ENCODE measurements at places on chromosomes 2 and 18.
A peak's percentile ranks its signal among the peaks of the same experiment; 100 is the strongest.

- DNase-seq = no peak
Observed at GRCh38 chr18:63247506-63247905, 72.1 kb downstream of the BCL2 start.

DNA sequence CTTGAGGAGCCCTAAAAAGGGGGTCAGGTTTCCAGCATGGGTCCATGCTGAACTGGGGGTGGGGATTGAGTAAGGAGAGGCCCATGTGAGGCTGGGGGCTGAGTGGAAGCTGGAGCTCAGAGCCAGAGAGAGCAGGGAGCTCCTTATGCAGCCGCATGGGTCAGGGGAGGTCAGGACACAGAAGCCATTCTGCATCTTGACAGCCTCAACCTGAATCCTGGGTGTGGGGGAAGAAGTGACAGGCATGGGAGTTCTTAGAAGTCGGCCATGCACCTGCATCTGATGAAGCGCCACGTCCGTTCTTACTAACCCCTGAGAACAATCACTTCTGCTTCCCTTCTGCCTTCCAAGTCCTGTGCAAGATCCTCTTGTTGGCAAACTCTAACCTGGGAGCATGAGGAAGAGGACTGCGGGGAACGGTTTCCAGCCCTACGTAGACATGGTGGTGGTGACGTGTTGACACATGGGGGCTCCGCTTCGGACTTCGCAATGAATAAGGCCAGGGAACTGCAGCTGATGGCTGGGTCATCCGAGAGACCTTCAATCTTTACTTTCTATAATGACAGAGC lies 22.3 kb downstream of the GNLY start:
- no peak for DNase-seq

- DNase-seq = peak; percentile 22
Observed at GRCh38 chr2:74845217-74845751, 11.4 kb downstream of the HK2 start.

DNA sequence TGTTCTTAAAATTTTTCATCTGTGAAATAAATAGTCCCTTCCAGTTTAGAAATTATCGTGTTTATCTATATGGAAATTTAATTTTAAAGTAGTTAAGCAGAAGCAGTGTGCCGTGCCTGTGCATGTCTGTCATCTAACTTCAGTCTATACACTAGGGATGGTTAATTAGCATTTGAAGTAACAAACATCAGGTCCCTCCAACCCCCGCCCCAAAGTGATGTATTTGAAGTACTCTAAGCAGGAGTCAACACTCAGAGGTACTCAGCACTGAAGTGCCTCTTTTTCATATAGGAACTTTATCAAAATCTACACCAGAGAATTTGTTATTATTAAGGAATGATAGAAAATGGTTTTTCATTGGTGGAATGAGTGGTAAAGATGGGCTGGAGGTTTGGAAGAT lies 33.0 kb downstream of the LANCL1 start:
- DNase-seq = no peak

- no peak for DNase-seq
Observed at GRCh38 chr2:205177546-205177945, 504.8 kb upstream of the NRP2 start.

- no peak for DNase-seq
Observed at GRCh38 chr2:239979243-239980023, 45.7 kb downstream of the NDUFA10 start.

DNA sequence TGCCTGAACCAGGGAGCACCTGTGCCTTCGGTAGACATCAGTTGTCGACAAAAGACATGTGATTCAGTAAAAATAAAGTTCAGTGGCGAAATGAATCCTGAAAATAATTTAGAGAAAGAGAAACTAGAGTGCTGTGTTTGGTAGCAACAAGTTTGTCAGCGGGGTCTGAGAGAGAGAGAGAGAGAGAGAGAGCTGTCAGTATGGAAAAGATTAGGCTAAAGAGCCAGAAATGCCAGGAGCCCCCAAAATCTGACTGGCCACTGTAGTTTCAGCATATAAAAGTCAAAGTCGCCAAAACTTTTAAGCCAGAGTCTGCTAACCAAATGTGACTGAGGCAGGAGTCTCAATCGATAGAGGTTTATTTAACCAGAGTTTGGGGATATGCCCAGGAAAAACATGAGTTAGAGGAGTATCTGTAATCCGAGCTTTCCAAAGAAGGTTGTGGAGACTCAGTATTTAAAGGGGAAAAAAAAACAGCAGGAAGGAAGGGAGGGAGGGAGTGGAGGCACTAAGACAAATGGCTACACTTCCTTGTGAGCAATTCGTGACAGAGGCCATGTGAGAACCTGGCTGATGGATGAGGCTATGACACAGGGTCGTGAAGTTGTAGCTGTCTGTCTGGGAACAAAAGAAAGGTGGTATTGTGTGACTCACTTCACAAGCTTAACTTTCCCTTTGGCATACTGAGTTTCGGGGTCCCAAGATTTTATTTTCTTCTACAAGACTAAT lies 20.5 kb upstream of the GNAL start:
- no peak for DNase-seq

- no peak for DNase-seq
Observed at GRCh38 chr2:1731447-1731962, 12.8 kb downstream of the PXDN start.

DNA sequence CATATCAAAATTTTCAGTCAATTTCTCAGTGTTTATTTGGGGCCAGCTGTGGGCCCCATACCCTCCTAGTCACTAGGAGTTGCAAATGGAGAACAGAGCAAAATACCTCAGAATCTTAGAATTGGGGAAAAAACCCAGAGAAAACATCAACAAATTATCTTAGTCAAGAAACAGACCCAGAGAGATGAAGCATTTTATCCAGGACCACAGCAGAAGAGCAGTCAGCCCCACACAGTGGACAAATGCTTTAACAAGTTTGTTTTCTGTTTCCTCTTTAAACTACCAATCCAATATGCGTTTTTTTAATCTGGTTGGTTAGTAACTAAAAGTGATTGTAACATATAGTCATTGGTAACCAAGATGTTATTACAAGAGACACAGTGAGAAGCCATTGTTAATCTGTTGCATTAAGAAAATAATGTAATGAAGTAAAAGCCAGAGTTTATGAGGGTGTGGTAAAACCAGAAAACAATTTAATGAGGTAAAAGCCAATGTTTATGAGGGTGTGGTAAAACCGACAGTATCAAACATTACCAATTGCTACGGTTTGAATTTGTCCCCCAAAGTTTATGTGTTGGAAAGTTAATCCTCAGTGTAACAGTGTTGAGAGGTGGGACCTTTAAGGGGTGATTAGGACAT lies 60.7 kb upstream of the COX7A2L start:
- DNase-seq = no peak

GRCh38 chr2:63078852-63079606 lies 28.4 kb downstream of the OTX1 start:
- DNase-seq = no peak

All from stimulated activated CD4-positive, alpha-beta T cell treated with anti-CD3 and anti-CD28 coated beads, Interleukin-12 subunit alpha, Interleukin-12 subunit beta, amount 100 ng/mL, for 4 hours (primary cell).